ENCODE measurements at places on chromosomes 3 and 15.
A peak's percentile ranks its signal among the peaks of the same experiment; 100 is the strongest.

GRCh38 chr15:57609805-57610529 is 18.3 kb downstream of the MYZAP start:
- no peak for DNase-seq

- DNase-seq, result no peak
Observed at GRCh38 chr15:78259232-78259631, 5.1 kb upstream of the DNAJA4 start.

DNA sequence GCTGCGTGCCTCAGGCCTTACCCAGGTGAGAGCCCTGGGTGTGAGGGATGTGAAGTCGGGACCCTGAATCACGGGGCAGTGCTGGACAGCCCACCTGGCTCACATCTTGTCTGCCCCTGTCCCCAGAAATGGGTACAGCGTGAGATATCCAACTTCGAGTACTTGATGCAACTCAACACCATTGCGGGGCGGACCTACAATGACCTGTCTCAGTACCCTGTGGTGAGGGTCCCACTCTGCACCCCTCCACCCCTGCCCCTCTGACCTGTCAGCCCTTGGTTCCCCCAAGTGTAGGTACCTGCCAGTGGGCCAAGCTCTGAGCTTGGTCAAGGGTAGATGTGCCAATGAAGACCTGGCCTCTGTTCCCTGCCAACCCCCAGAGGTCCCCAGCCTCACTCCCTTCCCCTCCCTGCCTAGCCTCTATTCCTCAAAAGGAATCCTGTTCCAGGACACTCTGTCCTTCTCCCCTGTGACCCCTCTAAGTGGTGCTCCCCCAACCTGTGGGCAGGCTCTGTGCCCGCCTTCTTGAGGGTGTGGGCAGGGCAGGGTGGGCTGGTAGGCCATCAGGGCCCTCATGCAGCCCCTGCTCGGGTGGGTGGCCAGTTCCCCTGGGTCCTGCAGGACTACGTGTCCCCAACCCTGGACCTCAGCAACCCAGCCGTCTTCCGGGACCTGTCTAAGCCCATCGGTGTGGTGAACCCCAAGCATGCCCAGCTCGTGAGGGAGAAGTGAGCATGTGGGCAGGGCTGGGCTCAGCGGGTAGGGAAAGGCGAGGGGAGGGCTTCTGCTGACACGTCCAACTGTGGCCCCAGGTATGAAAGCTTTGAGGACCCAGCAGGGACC is 25.1 kb downstream of the NBEAL2 start:
- no peak for DNase-seq

DNA sequence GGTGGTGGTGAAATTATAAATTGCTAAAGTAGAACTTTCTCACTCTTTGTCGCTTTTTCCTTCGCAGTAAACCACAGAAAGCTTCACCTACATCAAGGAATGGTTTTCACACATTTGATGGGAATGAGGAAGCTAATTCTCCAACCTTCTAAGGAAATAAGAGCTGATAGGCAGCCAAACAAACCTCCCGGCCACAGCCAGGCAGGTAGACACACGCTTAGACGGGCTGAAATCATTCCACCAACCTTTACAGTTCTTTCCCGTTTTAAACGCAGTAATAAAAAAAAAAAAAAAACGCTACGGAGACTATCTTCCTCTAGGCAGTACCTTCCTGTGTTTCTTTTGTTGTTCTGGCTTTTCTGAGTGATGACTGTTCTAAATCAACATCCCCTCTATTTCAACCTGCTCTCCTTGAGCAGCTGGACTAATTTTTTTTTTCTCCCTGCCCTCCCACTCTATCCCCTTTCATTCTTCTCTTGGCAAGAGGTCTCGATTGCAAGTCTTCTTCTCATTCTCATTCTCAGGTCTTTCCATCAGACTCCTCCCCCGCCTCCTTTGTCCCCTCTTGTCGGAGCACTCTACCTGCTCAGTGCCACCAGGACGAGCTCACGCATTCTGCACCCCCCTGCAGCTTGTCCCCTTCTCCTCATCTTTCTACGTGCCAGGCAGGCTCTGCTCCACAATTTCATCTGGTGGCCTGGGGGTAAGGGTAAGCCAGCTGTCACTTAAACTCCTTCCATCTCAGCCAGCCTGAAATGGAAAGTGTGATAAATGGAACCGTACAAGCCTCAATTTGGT is 391.1 kb upstream of the MDFIC2 start:
- DNase-seq, result no peak

DNA sequence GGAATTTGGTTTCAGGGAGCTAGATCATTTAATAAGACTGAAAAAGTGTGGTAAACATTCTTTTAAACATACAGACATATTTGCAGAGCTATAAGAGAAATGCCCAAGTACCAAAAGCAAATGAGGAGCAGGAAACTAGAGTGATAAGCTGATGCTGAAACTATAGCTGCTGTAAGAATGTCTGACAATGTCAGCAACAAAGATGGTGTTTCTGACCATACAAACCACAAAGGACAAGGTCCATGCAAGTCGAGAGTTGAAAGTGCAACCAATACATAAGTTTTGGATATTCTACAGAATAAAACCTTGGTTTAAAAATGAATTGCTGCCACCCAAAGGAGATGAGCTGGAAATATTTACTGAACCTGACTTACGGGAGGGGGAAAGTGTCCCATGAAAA is 610.2 kb downstream of the TBL1XR1 start:
- no peak for DNase-seq

DNA sequence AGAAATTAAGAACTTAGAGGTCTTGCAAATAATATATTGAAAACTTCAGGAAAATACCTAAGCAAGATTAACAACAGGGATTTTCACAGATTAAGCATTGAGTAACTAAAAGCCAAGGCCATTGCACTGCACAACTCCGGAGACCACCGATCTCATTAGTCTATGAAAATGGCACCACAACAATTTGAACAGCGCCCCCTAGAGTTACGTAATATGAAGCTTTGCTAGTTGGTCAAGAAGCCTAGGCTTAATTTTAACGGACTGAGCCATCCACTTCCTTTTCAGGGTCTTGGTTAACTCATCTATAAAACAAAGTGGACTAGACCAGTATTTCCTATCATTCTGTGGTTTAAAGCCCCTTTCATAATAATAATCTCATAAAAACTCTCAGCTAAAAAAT is 24.8 kb downstream of the TMEM212 start:
- no peak for DNase-seq

GRCh38 chr3:98980915-98981596 is 79.6 kb upstream of the DCBLD2 start:
- DNase-seq, result peak; percentile 2

DNA sequence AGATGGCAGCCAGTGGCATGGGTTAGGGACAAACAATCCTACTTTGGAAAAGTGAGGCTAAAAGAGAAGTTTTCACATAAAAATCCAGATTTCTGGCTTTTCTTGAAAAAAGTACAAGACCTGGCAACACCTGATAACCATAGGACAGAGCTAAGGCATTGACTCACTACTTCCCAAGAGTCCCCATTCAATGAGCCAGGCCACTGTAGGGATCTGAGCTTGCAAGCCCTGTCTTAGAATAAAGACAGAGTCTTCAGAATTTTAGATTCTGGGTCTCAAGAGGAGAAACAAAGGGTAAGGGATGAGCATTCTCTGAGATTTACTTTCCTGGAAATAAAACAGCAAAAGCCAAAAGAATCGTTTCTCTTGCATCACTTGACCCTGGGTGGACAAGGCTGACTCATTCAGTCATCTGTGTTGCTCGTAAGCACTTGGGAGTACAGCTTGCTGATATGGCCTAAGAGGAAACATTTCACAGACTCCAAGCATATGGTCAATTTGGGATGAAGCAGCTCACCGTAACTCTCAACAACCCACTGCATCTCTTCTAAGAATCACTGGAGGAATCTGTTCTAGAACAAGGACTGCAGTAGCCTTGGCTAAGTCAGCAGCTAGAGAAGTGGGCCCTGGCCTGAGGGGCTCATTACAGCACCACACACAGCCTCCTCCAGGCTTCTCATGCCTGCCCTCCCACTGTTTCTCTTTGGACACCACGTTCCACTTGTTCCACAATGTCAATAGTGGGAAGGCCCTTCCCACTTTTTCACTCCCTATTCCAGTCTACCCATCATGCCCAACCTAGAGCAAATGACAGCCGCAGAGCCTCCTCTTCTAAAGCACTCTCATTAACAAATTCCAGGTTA is 86.2 kb downstream of the RFTN1 start:
- DNase-seq, result no peak

- DNase-seq, result no peak
Observed at GRCh38 chr15:62578546-62578945, 413.5 kb upstream of the C2CD4B start.

DNA sequence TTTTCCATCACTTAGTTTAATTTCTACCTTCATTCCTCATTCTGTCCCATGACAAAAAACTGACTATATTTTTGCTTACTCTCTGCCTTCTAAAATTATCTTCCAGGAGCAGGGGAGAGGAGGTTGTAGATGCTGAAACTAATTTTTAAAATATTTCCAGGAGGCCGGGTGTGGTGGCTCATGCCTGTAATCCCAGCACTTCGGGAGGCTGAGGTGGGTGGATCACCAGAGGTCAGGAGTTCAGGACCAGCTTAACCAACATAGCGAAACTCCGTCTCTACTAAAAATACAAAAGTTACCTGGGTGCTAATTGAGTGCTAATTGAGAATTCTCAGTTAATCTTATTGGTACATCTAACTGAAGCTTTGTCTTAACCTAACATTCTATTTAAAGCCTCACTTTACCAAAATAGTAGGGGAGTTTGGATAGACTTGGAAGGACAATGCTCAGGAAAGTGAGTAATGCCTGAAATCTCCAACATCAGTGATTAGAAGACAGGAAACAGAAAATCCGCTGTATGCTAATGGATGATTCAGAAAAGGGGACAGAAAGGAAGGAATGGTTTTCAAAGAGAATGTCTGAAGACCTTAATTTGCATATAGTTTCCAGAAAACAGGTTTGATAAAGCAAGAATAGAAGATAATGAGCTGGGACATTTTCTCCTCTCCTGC is 336.1 kb downstream of the GBE1 start:
- no peak for DNase-seq

DNA sequence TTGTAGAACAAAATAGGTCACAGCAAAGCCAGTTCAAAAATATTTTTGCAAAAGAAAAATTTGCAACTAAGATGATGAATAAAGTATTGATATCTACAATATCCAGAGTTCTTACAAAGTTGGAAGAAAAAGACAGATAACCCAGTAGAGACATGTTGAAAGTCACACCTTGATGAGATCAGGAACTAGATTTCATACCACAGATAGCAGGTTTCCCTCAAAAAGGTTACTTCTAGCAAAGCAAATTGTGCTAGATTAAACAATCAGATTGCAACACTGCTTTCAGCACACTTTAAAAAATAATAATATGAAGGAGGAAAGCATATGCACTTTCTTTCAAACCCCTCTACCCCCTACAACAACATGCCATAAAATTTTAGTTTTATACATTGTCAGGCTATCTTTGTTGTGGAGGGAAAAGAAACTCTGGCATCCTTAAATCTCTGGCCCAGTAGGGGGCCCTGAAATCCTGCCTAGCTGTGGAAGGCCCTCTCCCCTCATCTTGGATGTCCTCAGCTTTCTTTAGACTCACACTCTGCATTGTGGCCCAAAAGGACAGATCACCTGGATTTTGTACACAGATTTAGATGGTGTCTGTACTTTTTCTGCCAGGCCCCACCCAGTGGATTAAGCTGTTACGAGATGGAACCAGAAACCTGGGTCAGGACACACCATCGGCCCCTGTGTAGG is 50.9 kb downstream of the CCR3 start:
- DNase-seq, result no peak

DNA sequence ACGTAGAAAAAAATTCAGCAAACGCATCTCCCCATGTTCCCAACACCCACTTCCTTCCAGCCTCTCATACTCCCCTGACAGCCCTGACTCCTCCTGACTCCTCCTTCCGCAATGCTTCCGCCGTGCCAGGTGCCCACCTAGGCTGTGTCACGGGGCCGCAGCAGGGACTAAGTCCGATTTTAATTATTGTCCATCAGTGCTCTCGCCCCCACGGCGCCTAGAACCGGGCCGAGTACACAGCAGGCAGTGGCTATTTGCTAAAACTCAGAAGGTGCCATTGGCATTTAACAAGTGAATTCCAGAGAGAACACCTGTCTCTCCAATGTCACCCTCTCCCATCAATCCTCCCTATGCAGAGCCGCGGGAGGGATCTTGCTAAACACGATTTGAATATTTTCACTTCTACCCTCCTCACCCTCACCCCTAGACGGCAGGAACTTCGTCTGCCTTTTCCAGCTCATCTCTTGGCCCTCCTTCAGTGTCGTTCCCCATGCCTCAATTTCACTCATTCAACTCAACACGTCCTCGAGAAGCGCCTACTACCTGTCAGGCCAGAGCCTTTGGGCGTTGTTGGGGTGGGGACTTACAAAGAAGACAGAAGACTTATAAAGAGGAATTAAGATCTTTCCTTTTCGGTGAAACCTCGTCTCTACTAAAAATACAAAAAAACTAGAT is 11.5 kb upstream of the SHF start:
- DNase-seq, result peak; percentile 54

- DNase-seq, result peak; percentile 29
Observed at GRCh38 chr3:14803101-14803980, 15.4 kb upstream of the FGD5 start.

DNA sequence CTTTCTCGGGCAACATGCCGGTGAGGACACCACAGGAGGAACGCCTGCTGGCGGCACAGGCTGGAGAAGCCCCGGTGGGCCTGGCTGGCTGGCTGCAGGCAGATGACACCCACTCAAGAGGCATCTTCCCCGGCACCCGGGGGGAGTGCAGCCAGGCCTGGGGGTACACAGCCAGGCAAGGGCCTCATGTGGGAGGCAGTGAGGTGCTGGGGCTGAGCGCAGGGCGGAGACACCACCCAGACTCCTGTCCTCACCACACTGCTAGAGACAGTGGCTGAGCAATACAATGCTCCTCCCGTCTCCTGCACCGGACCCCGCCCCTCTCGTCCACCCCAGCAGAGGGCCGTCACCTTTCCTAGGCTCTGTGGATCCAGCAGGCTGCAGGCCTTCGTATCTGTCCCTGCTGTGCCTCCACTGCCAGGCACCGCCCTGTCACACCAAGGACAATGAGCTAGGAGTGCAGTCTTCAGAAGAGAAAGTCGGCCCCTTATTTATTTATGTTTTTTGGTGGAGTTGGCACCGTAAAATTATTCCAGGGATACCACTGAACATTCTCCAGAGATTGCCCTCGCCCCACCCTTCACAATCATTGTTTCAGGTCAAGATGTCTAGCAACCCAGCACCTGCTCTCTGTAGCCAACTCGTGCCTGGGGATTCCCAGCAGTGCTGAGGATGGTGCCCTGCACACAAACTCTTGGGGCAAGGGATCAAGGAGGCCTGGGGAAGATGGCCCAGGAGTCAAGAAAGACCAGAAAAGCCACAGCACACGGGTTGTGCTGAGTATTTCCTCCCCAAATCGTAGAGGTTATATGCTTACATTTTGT is 129.1 kb downstream of the ATP10A start:
- no peak for DNase-seq

GRCh38 chr15:57540736-57541135 is 51.0 kb upstream of the MYZAP start:
- peak; percentile 17 for DNase-seq

GRCh38 chr15:73539212-73540128 is 93.7 kb downstream of the NPTN start:
- DNase-seq, result no peak

GRCh38 chr15:96285305-96285704 is 45.2 kb upstream of the NR2F2 start:
- DNase-seq, result no peak
